ENCODE measurements at places on chromosomes 16 and 17. TPM values are rescaled to one million over a fixed set of nuclear protein-coding genes. Genes with fewer than 3 reads are reported as not detected.

SPN gene
- not detected for total RNA-seq

KRT12 gene
- total RNA-seq, result 0.59 TPM

RRAD gene
- not detected for total RNA-seq

TPPP3 gene
- 0.16 TPM for total RNA-seq

DNA sequence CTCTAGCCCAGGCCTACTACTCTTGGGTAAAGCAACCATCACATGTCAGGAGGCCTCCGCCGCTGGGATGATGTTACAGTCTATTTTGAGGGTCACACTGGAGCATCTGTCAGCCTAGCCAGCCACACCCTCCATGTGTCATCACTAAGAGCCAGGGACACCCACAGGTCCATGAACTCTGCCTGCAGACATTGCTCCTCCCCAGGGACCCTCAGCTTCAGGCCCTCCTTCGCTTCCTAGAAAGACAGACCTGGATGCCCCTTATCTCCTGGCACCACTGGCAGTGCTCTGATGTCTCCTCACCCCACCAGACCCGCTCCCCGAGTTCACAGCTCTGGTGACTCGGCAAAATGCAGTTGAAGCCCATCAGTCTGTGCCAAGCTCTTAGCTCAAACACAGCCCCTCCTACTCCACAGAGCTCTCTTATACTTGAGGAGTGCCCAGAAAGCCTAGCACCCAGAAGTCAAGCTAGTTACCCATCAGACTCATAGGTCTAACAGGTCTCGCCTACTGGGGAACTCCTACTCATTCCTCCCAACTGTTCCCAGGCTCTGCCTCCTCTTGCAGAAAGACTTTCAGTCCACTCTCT is 5.9 kb downstream of the RANBP10 start:
- no peak for DNase-seq

DNA sequence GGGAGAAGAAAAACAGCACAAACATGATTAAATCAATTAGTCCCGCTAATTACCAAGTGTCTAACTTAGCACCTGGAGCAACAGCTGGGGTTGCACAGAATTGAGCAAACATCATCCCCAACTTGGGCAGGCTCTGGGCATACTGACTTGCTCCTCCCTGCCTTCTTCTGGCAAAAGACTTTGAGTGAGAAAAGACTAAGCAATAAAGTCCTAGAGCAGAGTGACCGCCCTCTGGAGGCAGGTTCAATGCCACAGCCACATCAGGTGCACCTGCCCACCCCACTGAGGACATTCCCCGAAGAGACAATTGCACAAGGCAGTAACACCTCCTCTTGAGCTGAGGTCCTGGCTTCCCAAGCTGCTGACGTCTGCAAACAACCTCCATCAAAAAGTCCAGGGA is 358.3 kb downstream of the SOX9 start:
- DNase-seq, result no peak

GRCh38 chr17:73390221-73390620 is 78.4 kb upstream of the CDC42EP4 start:
- DNase-seq, result no peak

GRCh38 chr17:45990886-45991285 is 8.2 kb upstream of the STH start:
- no peak for DNase-seq

DNA sequence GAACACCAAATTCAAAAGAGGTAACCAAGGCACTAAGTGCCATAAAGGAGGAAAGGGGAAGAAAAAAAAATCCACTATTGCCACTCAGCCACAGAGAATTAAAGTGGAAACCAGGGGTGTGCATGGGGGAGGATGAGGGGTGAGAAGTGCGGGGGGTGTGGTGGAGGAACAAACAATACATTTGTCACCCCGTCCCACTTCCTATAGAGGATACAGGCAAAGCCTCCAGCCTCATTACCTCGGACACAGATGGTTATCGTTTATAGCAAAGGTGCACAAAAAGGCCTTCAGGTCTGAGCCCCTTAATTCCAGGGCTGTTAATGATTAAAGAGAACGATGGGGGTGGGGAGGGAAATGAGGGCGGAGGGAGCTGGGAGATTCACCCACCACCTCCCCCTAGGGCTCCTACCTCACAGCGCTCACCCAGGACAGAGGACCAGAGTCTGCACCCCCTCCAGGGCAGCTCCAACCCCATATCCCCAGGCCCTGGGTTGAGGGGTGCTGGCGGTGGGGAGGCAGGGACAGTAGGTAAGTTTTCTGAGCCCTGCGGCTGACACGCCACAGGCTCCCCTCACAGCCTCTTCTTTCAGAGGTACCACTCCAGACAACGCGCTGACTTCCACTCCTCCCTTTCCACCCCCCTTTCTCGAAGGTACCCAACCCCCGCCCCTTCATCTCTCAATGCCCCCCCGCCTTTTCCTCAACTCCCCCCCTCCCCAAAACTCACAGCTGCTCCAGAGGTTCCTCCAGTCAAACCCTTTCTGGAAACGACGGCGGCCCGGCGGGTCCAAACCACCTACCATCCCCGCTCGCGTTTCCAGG is 470 bp downstream of the DCUN1D3 start:
- DNase-seq, result no peak

GRCh38 chr16:55473587-55473986 is 5.4 kb upstream of the MMP2 start:
- DNase-seq, result no peak

GRCh38 chr16:79287424-79287917 is 313.1 kb downstream of the MAF start:
- DNase-seq, result no peak

DNA sequence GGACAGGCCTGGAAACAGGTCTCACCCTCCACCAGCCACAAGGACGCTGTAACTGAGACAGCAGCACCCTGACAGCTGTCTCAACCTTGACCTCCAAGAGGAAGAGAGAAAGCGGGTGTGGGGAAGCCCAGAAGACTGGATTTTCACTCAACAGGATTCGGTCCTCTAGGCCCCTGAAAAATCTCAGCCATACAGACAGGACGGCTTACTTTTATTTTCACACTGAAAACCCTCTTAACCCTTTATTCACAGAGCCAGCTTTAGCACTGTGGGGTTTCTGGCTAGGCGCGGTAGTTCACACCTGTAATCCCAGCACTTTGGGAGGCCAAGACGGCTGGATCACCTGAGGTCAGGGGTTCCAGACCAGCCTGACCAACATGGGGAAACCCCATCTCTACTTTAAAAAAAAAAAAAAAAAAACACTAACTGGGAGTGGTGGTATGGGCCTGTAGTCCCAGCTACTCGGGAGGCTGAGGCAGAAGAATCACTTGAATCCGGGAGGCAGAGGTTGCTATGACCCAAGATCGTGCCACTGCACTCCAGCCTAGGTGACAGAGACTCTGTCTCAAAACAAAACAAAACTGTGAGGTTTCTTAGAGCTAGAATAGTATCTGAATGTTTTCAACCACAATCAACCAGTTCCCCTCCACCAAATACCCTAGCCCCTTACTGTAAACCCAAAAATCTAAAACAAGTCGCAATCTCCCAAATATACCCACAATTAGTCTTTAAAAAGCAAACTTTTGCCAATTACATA is 5.3 kb downstream of the ANKRD11 start:
- no peak for DNase-seq

GRCh38 chr17:63282455-63282854 is 163.7 kb downstream of the CYB561 start:
- DNase-seq, result no peak

GRCh38 chr17:78038748-78039288 is 80.3 kb downstream of the TNRC6C start:
- no peak for DNase-seq

Data from SK-MEL-5 (cell line).